ENCODE measurements at places on chromosomes 12 and 14. TPM values are rescaled to one million over a fixed set of nuclear protein-coding genes. Genes with fewer than 3 reads are reported as not detected.

Gene TPH2
- not detected for total RNA-seq

Gene TAS2R8
- not detected for total RNA-seq

Gene OR9K2
- total RNA-seq = not detected

Gene KRT7
- total RNA-seq = 1.00 TPM

Gene IGFBP6
- total RNA-seq = 3.3 TPM

Gene VDR
- 4.4 TPM for total RNA-seq

Gene CD163L1
- not detected for total RNA-seq

Gene KITLG
- total RNA-seq = 2.5 TPM

Gene KIF5A
- 0.36 TPM for total RNA-seq

Gene LRRIQ1
- 0.67 TPM for total RNA-seq

Gene HOXC6
- total RNA-seq = not detected

Gene GLS2
- total RNA-seq = not detected

Gene ABCC9
- total RNA-seq = not detected

Gene BRAP
- total RNA-seq = 24.1 TPM

Gene KRT74
- total RNA-seq = not detected

Gene MLEC
- 182 TPM for total RNA-seq

Gene SERPINA10
- total RNA-seq = not detected

Gene KRT6C
- total RNA-seq = not detected
